Activated naive CD8-positive, alpha-beta T cell treated with anti-CD3 and anti-CD28 coated beads, Interleukin-2, amount 50 U/mL, for 16 hours (primary cell): ENCODE measurements at places on chromosomes 6 and 20.

GRCh38 chr6:2502096-2502997, 248.4 kb downstream of the MYLK4 start:
- no peak for DNase-seq

DNA sequence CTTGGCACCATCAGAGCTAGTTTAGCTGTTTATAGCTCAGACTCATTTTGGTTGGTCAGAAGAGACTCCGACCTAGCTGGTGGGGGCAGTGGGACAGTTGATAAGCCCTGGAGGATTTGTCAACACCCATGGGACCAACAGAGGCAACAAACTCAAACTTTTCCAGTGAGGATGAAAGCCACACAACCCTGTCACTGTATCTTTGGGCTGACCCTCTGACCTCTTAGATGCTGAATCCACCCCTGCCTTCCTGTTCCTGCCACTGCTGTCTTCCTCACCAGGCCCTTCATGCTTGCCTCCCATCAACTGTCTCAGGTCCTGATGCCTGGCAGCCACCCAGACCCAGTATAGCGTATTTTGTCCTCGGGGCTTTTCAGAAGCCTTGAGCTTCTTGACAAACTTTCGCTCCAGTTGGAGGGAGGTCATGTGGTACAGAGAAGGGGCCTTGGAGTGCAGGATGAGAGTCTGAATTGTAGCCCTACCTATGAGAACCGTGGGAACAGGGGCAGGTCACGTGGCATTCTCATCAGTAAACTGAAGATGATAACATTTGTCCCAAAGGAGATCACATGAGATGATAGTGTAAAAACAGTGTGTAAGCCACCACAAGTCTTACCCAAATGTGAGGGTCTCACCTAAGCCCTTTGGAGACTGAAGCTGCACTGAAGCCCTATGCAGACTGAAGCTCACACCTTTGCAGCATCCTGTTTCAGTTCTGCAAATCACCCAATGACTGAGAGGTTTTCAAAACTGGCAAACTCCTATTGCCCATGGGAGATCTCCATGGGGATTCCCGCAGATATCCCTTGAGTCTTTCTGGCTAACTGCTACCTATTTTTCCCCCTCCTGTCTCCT, 72.0 kb upstream of the F13A1 start:
- no peak for DNase-seq

DNA sequence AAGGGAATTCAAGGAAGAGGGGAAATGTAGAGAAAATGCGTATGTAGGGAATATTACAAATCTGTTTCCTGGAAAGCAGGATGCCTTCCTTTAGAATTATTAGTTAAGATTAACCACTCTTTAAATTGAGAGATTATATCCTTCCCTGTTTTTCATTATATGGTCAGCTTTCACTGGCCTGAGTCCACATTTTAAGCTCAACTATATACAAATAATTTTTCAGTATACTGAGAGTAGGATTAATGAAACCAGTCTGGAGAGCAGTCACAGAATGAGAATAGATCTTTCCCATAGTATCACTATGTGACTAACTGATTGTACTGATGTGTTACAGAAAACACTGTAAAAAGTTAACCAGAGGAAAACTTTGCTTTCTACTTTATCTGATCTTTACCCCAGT, 306.3 kb downstream of the LAMA2 start:
- no peak for DNase-seq

- no peak for DNase-seq
Measured at GRCh38 chr20:54680439-54680838, 205.0 kb downstream of the DOK5 start.

- no peak for DNase-seq
Measured at GRCh38 chr6:165245287-165245686, 64.1 kb downstream of the C6orf118 start.

DNA sequence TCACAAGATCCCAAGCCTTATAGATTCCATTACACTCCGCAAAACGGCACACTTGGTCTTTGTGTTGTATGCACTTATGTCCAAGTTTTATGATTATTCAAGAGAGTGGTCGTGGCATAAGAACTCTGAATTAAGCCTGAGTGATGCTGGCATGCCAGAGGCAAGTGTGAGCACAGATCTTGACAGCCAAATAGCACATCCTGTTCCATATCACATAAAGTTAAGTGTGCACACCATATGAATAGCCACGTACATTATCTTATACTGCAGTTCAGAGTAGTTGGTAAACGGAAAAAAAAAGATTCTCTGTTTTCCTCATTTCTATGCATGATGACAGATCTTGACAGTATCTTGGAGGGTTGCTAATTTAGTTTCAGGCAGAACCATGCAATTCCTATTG, 727.3 kb upstream of the FLRT3 start:
- no peak for DNase-seq

- no peak for DNase-seq
Measured at GRCh38 chr20:19161336-19161735, 51.1 kb upstream of the SLC24A3 start.

DNA sequence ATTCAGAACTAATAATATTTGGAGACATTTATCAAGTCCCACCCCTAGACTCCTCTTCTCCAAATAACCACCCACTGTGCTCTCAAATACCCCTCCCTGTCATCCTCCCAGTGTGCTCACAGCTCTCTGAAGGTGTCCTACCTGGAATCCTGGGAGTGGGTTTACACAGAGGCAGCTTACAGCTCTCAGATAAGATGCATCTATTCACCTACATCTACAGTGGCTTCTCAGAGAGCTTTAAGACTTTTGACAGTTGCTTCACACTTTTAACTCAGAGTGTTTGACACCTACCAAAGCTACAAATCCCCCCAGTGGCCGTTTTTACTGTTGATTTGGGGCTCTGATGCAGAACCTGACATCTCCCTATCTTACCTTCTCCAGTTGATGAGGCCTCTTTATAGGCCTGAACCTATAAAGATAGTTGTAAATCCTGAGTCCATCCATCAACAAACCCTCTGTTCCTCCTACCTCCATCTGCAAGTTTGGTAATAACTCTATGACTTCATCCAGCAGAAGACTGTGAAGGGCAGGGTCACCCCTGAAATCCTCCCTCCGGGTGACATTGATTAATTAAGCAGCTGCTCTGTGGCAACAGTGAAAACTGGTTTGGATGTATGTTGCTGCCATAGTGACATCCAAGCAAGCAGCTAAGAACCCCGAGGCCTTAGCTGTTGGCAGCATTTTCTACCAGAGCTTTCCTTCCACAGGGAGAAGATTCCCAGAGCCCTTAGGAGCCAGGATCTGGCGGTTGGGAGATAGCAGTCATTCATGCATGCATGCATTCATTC, 226.1 kb upstream of the RREB1 start:
- no peak for DNase-seq

DNA sequence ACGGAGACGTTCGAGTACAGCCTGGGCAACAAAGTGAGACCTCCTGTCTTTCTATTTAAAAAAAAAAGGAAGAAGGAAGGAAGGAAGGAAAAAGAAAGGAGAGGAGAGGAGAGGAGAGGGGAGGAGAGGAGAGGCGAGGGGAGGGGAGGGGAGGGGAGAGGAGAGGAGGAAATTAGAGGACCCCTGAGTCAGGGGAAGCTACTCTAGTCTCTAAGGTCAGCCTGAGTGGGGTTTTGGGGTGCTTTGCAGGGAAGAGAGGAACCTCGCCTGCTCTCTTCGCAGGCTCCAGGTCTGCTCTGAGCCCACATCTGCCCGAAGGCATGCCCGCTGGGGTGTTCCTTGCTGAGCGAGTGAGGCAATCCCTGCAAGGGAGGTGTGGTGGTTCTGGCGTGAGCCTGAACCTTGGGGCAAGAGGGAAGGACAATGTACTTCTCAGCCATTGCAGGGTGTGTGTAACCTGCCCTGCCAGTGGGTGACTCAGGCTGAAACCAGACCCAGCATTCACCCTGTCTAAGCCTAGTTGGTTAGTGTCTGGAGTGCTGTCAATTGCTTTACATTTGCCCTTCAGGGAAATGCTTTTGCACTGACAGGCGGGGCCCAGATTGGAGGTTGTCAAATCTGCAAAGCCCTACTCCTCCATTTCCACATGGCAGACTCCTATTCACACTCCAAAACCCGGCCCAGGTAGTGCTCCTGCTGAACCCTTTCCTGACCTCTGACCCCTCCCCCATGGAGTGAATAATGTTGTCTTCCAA, 15.3 kb upstream of the MMP9 start:
- DNase-seq = no peak

DNA sequence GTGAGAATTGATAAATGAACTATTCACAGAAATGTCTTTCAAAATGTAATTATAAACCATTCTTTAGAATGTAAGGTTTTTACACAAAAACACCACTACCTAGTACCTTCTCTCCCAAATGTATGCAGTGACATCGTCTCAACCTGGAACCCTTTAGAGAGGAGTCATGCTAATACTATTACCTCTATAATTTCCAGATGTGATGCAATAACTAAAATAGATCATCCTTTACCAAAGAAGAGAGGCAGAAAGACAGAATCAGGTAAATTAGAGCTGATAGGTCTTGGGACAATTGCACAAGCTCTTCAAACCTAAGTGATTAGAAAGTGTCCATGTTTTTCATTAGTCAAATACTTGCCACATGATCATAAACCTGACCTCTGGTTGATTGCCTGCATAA, 96.7 kb downstream of the HDGFL1 start:
- DNase-seq = no peak

GRCh38 chr6:20237677-20238460, 25.6 kb upstream of the MBOAT1 start:
- no peak for DNase-seq

DNA sequence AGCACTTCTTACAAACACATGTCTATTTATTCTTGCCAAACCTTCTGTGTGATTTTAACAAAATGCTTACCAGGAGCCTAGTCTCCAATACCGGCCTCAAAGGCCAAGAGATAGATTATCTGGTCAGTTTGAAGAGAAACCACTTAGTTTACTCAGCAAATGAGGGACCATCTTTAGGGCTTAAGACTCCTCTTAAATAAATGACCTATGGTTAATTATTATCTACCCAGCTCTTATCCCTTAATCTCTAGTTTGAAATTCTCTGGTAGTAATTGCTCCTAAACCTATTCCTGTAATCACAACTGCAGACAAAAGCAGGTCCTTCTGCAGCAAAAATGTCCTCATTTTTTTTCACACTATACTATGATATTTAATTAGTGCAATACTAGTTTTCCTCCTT, 301.8 kb downstream of the KIF16B start:
- DNase-seq = no peak

DNA sequence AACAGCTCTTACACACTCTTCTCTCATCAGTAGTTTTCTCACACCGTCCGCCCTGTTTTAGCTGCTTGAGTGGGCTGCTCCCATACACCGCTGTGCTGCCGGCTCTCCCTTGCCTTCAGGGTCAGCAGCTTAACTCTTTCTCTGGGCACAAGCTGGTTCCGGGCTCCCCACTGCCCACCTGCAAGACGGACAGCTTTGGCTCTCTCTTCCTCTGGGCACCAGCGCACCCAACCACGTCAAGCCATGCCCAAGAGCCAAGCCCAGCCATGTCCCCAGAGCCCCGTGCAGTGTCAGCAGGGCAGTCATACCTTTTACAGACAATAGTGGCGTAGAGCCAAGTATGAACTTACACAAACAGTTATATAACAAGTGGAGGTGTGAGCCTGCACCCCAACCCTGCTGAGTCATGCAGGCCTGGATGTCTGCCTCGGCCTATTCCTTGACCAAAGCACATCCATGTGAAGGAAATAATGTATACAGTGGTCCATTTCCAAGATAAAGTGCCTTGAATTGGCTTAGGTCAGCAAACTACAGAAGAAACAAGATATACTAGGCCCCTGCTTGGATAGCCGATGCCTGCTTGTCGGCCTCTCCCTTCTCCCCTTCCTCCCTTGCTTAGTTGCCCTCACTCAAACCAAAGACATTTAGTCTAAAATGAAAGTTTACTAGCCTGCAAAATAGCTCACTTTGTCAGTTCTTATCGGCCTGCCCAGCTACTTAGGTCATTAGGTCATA, 89.3 kb downstream of the JPH2 start:
- no peak for DNase-seq

DNA sequence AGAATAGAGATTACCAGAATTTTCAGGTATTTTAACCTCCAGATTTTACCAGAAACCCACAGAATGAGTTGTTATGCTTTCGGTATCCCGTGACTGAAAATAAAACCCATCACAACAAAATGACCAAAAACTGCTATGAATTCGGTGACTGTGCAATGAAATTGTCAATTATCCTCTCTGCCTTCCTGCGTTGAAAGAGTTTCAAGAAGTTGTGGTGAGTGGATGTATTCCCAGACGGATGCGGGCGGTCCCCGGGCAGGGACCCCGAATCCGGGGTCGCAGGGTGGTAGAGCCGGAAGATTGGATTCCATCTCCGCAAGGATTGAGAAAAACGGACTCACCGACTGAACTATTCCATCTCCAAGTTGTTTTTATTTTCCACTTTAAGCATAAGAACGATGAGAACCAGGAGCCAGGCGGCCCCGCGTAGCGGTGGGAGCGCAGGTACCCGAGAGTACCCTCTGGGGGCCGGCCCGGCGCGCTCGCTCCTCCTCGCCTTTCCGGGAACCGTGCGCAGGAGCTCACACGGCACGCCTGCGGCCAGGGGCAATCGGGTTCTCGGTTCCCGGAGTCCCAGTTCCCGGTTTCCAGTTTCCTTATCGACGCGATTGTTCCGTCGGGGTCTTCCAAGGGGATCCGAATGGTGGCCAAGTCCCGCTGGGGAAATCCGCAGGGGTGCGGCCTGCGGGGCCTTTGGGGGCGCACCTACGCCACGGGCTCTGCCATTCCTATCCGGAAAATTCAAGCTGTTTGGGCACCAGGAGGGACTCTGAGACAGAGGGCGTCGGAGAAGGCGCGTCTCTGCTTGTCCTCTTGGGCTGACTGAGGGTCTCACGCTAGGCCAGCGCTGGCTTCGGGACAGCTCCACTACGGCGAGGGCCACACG, 104.9 kb upstream of the PRDM1 start:
- DNase-seq = no peak

DNA sequence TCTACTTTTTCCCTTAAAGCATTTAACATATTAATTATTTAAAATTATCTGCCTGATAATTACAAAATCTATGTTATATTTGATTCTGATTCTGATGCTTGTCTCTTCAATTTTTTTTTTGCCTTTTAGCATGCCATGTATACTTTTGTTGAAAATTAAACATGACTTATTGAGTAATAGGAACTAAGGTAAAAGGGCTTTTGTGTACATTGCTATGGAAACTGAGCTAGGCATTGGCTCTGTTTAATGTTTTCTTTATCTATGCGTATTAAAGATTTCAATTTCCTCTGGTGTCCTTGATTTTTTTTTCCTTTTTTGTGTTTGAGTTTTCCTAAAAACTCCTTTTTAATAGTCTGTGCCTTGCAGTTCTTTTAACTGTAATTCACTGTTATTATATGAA, 805.2 kb downstream of the DHX35 start:
- DNase-seq = no peak

- no peak for DNase-seq
Measured at GRCh38 chr20:11118802-11119380, 445.1 kb upstream of the JAG1 start.

GRCh38 chr20:43138061-43138770, 51.5 kb downstream of the PTPRT start:
- DNase-seq = no peak

GRCh38 chr20:60926831-60927230, 325.2 kb upstream of the CDH4 start:
- no peak for DNase-seq

GRCh38 chr6:114649298-114649697, 306.5 kb upstream of the HS3ST5 start:
- no peak for DNase-seq
